ENCODE measurements at places on chromosomes 5 and 9. TPM values are rescaled to one million over a fixed set of nuclear protein-coding genes. Genes with fewer than 3 reads are reported as not detected.

DNA sequence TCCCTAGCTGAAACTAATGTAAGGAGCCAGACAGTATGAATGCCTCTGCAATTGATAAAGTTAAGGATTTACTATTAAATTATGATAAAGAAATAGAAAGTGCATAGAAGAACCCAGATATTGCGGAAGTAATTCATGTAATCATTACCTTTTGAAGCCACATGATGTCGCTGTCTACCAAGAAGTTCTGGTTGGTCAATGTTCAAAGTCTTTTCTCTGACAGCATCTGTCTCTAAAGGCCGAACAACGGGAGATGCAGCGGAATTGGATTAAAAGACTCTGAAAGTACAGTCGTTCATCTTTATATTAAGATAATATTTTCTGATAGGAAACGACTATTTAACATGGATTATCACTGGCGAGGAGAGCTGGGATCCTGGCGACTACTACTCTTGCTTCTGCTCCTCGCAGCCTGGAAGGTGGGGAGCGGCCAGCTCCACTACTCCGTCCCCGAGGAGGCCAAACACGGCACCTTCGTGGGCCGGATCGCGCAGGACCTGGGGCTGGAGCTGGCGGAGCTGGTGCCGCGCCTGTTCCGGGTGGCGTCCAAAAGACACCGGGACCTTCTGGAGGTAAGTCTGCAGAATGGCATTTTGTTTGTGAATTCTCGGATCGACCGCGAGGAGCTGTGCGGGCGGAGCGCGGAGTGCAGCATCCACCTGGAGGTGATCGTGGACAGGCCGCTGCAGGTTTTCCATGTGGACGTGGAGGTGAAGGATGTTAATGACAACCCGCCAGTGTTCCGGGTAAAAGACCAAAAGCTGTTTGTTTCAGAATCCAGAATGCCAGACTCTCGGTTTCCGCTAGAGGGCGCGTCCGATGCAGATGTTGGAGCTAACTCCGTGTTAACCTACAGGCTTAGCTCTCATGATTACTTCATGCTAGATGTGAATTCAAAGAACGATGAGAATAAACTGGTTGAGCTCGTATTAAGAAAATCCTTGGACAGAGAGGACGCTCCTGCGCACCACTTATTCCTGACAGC is at the start of gene PCDHA8:
Gene PCDHA8, plus strand, starts transcription at position 210 of the 985 bp plus-strand sequence. Its CDS starts 135 bp downstream, at position 345.
- no peak for DNase-seq

DNA sequence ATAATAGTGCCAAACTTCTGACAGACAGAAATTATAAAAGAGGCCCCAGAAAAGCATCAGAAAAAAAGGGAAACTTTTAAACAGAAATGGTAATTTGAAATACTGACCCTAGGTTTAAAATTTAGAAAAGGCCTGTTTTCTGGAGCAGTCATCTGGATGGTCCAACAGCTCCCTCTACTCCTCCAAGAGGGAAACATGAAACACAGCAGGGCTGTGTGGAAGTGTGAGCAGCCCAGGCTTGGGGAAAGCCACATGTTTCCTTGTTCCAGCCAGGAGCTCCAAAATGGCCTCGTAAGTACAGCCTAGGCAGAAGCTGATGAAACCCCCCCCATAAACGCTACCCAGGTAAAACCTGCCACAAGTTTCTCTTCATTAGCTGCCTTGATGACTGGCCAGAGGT is 499.3 kb upstream of the ADAMTS16 start:
- DNase-seq: no peak

Gene NIPBL
- total RNA-seq: 49.3 TPM

Gene NR4A3
- 37.4 TPM for total RNA-seq

- no peak for DNase-seq
Measured at GRCh38 chr9:137037483-137037882, 5.6 kb upstream of the FUT7 start.

GRCh38 chr9:35367451-35367850 is 122.5 kb upstream of the RUSC2 start:
- DNase-seq: no peak

GRCh38 chr9:128383007-128383753 is 12.0 kb downstream of the URM1 start:
- DNase-seq: no peak

DNA sequence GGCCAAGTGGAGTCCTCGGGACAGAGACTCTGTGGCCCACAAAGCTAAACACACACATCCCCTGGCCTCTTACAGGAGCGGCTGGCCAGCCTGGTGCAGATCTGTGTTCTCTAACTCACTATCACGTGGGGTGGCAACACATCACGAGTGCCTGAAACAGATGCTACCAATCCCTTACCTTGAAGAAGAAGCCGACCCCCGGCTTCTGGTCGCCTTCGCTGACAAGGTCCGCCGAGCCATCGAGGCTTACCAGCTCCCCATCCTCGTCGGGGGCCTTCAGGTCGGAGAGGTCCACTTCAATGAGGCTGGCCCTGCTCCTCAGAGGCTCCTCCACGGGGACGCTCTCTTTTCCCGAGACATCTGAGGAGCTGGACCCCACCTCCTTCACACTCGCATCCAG is 86.7 kb downstream of the CAMSAP1 start:
- no peak for DNase-seq

Data from posterior vena cava (tissue), 2 donors.